ENCODE measurements at places on chromosomes 2 and 18.

DNA sequence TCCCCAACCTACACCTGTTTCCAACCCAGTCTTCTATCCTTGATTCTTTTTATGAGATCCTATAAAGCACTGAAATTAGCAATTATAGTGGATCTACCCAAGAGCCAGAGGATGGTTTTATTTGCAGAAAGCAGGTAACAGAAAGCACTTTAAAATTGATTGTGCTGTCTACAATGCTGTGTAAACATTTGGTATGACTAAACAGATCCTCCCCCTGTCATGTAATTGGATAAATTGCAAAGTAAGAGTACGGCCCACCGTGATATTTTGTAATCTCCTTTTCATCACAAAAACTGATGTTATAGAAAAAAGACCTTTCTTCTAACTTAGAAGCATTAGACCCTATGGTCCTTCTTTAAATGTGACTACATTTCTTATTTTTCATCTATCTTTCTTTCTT, 11.3 kb upstream of the PPP3R1 start:
- no peak for DNase-seq

GRCh38 chr2:152588998-152589397, 128.3 kb downstream of the PRPF40A start:
- DNase-seq, result no peak

DNA sequence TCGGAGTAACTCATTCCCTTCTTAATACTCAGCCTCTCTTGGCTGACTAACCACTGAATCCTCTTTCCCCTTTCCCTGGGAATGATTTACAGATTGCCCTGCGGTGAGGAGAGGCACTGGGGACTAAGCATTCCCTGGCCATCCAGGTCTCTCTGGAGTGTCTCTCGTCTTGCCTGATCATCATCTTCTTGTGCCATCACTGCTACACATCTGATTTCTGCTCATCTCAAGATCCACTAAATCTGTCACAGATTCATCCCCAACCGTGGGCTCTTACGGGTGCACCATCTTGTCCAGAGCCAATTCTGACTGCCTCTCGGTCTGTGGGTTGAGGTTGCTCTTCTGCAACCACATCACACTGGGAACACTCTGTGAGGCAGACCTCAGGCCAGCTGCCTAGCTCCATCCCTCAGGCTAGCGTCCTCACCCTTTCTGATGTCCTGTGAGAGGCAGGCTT, 12.0 kb downstream of the SFTPB start:
- no peak for DNase-seq

DNA sequence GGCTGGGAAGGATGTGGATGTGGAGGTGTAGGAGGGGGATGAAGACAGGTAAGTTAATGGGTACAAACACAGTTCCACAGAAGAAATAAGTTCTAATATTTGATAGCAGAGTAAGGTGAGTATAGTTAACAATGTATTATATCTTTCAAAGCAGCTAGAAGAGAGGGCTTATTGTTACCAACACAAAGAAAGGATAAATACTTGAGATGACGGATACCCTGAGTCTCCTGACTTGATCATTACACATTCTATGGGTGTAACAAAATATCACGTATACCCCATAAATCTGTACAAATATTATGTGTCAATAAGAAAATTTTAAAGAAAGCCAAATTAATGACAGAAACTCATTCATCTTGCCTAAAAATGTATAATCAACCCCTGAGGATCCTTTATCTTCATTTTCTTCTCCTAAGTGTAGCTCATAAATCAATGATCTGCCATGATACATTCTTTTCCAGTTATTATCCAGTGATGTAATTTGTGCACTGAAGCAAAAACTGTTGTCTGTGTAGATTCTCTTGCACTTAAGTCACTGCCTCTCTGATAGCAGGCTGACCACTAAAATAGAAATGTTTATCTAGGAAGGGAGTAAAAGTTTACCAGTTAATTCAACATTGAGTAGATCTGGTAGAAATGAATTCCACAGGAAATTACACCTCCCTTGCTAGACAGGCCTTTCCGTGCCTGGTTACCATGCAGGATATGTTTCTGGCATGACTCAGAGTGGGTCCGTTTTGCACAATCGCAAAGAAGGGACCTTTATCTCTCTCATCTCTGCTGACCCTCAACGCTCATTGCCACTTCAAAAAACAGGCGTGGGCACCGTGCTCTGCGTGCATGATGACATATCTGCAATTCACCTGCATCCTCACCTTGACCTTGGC, 249.7 kb upstream of the NCKAP5 start:
- peak; percentile 54 for DNase-seq

- DNase-seq, result no peak
Observed at GRCh38 chr2:188380280-188380679, 88.6 kb downstream of the GULP1 start.

DNA sequence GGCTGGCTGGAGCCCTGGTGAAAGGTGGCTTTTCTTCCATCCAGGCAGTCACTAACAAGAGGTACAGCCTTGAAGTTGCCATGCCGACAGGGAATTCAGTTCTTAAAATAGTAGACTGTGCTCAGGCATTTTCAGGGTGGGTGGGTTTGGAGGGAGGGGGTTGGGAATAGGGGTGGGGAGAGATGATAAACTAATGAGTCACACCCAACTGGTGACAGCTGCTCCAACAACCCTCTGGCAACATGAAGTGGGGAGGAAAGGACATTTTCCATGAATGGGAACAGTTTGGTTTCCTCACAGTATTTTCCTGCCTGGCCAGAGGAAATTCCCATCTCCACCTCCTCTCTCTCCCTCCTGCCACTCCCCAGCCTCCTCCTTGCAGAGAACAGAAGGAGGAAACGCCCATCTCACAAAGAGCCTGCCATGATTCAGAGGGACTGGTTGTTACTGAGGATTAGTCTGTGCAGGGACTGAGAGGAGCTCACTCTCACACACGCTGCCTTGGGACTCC, 113.0 kb upstream of the SLC1A4 start:
- peak; percentile 87 for DNase-seq

DNA sequence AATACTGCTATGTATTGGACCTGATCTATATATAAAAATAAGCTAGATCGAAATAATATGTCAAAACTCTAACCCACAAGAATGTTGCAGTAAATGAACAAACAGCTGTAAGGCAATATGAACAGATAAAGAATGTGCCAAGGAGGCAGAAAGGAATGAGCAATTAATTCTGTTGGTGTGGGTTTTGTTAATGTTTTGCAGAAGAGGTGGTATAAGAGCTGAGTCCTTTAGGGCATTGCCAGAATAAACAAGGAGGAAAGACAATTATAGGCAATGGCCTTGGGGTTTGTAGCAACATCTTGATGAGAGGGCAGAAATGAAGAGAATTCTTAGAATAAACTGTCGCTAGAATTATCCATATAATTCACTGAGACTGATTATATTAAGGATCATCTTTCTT, 240.9 kb upstream of the GULP1 start:
- DNase-seq, result no peak

DNA sequence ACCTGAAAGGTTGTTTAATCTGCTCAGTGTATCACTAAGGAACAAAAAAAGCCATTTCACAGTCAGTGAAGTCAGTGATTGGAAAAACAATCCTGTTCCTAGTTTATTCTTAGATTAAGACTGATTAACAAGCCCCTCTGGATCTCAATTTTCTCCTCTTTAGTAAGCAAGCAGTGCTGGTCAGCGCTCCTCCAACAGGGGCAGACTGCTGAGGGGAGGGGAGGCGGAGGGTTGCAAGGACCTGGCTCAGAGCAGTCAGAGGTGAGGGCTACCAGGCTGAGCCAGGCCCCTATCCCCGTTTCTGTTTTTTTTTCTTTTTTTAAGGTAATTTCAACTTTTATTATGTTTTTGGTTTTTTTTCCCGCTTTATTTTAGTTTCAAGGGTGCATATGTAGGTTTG, 24.7 kb upstream of the KCNS3 start:
- DNase-seq, result no peak

DNA sequence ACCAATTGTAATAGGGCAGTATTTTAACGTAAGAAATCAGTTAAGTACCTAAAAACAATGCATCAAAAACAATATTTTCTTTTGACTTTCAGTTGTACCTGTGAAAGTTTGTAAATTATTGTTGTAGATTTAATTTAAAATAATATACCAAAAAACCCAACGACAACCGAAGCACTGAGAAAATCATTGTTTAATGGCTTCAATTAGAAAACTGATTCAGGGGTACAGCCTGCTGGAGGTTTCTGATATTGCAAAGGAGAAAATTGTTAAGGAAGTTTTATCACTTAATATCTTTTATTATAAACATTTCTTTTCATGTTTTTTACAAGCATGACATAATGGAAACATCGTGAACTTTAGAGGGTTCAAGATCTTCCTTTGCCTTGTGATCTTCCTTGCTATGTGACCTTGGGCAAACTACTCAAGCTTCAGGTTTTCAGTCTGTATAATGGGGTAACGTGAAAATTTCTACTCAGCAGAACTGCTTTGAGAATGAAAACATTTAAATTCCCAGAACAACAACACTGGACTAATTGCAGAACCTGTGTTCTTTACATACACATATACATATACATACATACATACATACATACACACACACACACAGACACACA, 76.3 kb upstream of the GLS start:
- no peak for DNase-seq

DNA sequence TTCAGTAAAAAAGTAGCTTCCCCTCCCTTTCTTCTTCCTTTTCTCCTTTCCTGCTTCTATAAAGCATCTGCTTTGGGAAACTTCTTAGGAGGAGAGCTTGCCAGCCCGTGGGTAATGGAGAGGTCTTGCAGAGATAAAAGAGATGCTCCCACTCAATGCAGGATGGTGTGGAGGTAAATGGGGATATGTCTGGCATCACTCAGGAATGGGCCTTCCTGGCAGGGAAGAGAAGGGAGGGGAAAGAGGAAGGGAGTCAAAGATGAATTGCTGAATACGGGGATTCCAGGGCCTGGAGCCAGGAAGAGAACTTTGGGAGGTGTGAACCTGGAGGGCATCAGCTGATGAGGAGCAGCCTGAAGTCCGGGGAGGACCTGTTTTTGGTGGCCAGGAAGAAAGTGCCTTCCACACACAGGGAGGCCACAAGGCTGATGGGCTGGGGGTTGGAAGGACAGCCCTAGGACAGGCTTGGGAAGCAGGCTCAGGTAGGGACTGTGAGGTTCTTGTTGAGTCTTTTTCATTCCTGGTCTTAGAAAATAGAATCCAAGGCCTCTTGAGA, 25.2 kb downstream of the IL1B start:
- no peak for DNase-seq

GRCh38 chr2:128495996-128496547, 177.4 kb upstream of the HS6ST1 start:
- no peak for DNase-seq

All from retinal pigment epithelial cell (primary cell).